ENCODE measurements at places on chromosomes 4 and X. TPM values are rescaled to one million over a fixed set of nuclear protein-coding genes. Genes with fewer than 3 reads are reported as not detected.

- DNase-seq: no peak
Measured at GRCh38 chr4:176099314-176099713, 33.7 kb downstream of the WDR17 start.

DNA sequence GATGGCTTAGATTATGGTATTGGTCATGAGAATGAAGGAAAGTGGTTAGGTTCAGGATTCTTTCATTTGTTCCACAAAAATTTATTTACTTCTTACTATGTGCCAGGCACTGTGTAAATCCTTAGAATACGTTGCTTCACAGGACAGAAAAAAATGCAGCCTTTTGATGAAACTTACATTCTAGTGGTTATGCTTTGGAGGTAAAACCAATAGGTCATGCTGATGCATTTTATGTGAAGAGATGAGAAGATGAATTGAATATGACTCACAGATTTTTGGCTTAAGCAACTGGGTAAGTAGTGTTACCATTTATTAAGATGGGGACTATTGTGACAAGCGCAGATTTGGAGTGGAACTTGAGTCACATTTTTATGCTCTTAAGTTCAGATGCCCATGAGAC, 165.3 kb downstream of the GLRA2 start:
- no peak for DNase-seq

DNA sequence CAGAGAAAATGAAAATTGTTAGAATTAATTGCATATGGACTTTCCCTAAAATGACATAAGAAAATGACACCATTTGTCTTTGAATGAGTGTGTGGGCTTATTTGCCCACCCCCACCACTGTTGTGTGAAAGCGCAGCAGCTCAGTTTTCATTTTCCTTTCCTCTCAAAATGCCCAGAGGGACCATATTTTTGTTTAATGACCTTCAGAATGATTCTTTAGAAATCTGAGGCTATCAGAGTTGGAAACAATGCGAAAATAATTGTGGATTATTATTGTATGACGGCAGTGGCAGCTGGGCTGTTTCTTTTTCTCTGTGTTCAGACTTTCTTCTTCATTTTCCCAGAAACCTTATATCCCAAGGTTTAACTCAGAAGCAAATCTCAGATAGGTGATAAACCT, 44.6 kb upstream of the TEX13A start:
- DNase-seq: no peak

DNA sequence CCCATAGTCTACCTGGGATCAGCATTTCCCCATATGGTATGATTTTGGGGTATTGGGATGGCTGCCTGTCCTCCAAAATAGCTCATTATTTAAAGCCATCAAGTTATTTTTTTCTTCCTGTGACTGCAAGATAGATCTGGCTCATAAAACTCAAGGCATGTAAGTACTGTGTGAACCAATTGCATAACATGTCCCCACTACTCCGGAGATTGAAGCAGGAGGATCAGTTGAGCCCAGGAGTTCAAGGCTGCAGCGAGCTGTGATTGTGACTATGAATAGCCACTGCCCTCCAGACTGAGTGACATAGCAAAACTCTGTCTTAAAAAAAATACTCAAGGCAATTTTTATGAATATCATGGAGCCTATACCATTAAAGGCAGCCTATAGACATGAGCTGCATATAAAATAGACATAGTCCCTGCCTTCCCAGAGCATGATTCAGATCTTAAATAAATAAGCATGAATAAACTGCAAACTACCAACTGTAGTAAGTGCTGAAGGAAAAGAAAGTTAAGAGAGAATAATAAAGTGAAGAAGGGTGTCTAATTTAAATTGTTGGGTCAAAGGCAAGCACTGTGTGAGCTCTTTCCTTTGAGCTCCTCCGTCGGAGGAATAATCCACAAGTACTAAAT, 16.9 kb upstream of the MMAA start:
- no peak for DNase-seq

Gene ZNF595
- 8.8 TPM for total RNA-seq

Gene DOK7
- total RNA-seq: 0.20 TPM

Gene GRID2
- not detected for total RNA-seq
